ENCODE measurements at places on chromosomes 5 and 9.

DNA sequence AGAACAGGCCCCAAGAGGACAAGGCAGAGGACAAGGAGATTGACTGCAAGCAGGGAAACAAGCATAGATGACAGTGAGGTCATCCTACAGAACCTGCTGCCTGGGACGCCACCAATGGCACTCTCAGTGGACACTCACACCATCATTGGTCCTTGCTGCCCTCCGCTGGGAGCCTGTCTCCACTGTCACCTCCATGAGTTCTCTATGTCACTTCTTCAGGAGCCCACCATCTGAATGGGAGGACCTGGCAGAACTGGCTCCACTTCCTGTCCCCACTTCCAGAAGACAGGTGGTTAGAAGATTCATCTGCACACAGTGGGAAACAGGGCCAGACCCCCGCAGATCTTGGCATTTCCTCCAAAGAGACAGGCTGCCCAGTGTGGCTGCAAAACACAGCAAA is 188.9 kb downstream of the HSD17B3 start:
- DNase-seq = no peak

- DNase-seq = no peak
Observed at GRCh38 chr9:90274725-90275124, 367.9 kb downstream of the DIRAS2 start.

- no peak for DNase-seq
Observed at GRCh38 chr5:145008876-145009530, 826.1 kb downstream of the PRELID2 start.

GRCh38 chr5:53777864-53778618 is 217.6 kb downstream of the NDUFS4 start:
- DNase-seq = peak; percentile 11

DNA sequence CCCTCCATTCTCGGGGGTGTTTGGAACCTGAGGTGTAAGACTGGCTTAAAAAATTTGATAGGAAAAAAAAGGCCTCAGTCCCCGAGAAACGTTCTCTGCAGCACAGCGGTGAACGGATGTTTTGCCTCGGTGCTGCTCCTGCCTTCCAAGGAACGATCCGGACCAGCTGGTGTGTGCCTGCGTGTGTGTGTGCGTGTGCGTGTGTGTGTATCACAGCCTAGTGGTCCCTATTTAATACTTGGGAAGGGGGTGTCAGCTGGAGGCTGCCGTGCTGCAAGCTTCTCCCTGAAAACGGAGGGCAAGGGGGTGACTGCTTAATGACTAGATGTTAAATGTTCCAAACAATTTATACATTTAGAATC is 76.9 kb downstream of the LHX2 start:
- no peak for DNase-seq

DNA sequence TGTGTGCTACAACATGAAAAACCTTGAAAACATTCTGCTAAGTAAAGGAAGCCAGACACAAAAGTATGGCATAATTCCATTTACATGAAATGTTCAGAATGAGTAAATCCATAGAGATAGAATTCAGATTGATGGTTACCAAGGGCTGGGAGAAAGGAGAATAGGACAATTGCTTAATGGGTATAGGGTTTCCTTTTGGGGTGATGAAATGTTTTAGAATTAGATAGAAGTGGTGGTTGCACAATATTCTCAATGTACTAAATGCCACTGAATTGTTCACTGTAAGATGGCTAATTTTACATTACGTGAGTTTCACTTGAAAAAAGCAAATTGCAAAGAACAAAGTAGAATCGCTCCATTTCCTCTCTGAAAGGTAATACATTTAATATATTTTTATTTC is 43.0 kb upstream of the GAS1 start:
- DNase-seq = no peak

DNA sequence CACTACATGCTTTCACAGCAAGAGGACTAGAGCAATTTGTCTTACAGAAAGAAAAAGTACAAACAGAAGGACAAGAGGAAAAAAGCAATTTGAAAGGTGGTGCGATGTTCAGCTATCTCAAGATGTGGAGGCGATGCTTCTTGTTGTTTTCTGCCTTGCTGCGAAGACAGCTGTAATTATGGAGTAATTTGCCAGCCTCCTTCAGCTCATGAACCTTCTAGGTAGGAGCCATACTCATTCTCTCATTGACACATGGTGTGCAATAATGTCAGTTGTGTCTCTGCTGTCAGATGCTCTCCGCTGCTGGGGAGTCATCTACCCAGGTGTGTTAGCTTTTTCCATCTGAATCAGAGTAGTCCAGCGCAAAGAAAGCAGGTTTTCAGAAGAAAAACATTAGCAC is 424.5 kb downstream of the NR2F1-AS1 start:
- DNase-seq = no peak

DNA sequence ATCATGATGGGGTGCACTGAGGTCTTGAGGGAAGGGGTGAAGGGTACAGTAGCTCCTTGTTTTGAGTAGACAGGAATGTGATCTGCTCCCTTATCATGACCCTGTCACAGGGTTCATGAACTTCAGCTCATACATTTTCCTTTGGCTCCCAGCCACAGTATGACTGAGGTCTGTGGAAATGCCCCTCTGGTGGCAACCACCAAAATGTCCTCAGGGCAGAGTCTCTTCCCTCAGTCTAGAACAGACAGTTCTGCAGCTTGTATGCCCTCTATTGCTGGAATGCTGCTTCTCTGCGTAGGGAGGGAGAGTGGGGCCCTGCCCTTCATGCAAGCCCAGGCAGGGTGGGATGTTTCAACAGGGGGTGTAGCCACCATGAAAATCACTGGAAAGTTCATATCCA is 53.8 kb upstream of the SNCAIP start:
- DNase-seq = no peak

DNA sequence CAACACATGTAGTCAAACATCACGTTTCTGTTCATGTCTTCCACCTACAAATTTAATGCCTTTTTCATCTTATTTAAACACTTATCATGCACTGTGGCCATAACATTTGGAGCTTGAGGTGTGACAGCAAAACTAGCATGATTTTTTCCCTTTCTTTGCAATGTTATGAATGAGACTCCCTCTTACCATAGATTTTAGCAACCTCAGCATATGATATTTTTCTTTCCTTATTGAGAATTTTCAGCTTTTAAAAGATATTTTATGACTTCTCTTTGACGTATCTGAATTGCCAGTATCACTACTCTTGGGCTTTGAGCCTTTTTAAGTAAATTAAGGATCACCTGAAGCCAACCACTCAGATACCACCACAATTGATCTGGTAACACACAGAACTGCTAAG is 32.7 kb upstream of the ISOC1 start:
- no peak for DNase-seq

DNA sequence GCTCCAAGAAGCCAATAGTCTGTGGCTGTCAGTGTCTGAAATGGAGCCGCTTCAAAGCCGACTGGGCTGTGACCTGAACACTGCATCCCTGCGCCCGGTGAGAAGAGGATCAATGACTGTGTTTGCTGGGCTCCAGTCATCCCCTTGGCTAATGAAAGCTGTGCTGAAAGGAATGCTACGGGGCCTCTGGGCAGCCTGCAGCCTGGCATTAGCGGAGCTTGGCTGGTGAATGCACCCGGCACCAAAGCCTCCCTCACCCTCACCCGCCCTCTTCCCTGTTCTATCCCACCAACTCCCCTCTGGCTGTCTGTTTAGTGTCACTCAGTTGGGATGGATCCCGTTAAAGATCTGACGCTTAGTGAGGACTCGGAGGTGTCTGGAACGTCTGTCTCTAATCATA is 355.3 kb downstream of the BNC2 start:
- no peak for DNase-seq

- DNase-seq = no peak
Observed at GRCh38 chr9:7560669-7561305, 238.8 kb downstream of the DMAC1 start.

- no peak for DNase-seq
Observed at GRCh38 chr9:13896922-13897835, 416.8 kb downstream of the NFIB start.

Measured in GM20000 (cell line).